ENCODE measurements at places on chromosomes 16 and 17.

- DNase-seq = no peak
Measured at GRCh38 chr17:57068222-57068658, 16.8 kb upstream of the AKAP1 start.

DNA sequence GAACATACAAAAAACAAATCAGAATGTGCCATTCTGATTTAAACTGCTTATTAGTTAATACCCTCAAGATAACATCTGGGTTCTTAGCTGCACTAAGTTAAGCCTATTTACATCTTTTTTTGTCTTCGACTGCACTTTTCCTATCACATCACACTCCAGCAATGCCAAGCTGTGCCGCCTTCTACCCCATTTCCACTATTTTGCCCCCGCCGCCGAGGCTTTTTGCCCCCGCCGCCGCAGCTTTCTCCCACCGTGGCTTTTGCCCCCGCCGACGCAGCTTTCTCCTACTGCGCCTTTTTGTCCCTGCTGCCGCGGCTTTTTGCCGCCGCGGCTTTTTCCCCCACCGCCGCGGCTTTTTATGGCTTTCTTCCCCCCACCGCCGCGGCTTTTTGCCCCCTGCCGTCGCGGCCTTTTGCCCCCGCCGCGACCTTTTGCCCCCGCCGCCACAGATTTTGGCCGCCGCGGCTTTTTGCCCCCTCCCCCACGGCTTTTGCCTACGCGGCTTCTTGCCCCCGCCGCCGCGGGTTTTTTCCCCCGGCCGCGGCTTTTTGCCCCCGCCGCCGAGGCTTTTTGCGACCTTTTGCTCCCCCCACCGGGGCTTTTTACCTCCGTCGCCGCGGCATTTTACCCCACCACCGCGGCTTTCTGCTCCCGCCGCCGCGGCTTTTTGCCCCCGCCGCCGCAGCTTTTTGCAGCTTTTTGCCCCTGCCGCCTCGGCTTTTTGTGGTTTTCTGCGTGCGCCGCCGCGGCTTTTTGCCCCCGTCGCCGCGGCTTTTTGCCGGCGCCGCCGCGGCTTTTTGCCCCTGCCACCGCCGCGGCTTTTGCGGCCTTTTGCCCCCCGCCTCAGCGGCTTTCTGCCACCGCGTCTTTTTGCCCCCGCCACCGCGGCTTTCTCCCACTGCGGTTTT, 331.4 kb upstream of the WSB1 start:
- no peak for DNase-seq

- peak; percentile 34 for DNase-seq
Measured at GRCh38 chr17:76501018-76501826, at the start of gene RHBDF2. Gene RHBDF2 (minus strand): TSS chr17:76501423. CDS start chr17:76481524, 19,899 bp downstream.

GRCh38 chr16:66367968-66368891, 1.7 kb downstream of the CDH5 start:
- no peak for DNase-seq

- DNase-seq = peak; percentile 64
Measured at GRCh38 chr17:17926840-17927449, 45.3 kb downstream of the TOM1L2 start.

All from foreskin melanocyte (primary cell).